ENCODE measurements at places on chromosomes 4 and X.

DNA sequence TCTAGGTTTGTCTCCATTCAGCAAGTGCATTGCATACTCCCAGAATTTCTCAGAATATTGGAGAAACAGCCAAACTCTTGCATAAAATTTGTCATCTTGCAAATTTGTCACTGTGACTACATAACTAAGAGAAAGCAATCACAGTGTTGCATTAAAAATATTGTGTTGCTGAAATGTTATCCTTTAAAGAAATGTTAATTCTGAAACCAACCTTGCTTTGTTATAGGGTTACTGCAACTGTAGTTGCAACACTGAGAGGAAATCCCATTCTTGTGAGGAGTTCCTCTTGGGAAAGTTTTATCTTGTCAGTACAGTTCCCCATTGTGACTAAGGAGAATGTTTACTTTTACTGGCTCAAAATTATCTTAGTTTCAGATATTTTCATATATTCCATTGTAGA, 20.9 kb downstream of the CYBB start:
- no peak for DNase-seq

- peak; percentile 70 for DNase-seq
Measured at GRCh38 chrX:131677655-131678628, 134.1 kb downstream of the OR13H1 start.

- no peak for DNase-seq
Measured at GRCh38 chr4:75432683-75433082, 81.5 kb downstream of the RCHY1 start.

DNA sequence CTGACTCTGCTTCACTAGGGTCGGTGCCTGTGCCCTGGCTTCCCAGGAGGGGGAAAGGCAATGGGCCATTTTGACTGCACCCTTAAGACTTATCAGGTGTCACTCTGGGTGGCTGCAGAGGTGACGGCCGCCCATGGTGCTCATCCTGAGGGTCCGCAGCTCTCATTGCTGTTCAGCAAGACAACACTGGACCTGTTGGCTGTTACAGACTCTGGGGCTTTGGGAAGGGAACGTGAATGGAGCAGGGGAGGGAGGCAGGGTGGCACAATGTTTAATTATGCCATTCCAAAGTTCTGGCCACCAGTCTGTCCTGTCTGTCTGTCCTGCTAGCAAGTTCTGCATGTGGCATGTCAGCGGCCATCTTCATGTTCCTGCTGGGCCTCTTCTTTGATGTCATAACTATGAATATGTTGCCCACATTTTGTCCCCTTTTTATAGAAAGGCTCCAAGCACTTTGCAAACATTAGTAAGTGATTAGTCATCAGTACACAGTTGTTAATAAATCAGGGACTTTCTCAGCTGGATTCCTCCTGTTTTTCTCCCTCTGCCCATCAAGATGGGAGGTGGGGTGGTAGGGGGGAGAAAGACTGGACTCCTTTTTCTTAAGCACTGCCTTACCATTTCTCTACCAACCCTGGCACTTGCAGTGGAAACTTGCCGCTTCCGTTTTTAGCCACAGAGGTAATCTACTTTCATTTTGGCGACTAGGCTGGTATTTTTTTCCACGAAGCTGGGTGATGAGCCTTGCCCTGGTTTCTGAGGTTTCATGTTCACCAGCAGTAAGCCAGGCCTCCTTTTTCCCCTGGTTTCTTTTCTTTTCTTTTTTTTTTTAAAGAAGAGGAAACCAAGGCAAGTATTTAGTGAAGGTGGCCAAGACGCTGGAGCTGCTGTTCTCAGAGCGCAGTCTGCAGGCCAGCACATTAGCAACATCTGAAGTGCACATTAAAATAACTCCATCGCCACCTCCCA, 88.6 kb upstream of the TRIM2 start:
- DNase-seq: peak; percentile 73

DNA sequence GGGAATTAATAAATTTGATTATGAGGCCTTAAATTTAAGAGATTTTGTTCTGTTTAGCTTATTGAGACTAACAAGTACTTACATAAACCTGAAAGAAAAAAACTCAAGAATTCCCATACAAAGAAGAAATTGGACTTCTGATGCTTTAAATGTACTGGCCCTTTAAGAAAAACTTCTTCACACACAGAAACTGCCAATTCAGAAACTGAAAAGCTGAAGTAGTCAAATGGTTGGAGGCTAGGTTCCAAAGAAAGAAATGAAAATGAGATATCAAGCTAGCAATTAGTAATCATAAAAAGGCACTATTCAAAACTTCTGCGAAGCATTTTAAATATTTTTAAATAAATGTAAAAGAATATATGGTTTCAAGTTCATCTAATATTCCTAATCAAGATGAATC, 151.3 kb downstream of the THOC2 start:
- DNase-seq: no peak

DNA sequence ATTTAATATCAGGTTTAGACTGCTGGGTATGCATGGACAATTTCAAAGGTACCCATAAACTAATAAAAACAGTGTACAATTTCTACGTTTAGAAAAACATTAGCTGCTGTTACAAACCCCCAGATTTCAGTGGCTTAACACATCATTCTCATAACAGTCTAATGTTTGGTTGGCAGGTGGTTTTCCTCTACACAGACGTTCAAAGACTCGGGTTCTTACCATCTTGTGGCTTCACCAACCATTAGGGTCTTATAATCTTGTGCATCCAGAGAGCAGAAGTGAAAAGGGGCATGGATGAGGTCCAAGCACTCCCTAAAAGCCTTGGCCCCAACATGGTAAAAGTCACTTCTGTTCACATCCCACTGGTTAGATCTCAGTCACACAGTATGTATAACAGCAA, 71.6 kb downstream of the SH3RF1 start:
- DNase-seq: no peak

DNA sequence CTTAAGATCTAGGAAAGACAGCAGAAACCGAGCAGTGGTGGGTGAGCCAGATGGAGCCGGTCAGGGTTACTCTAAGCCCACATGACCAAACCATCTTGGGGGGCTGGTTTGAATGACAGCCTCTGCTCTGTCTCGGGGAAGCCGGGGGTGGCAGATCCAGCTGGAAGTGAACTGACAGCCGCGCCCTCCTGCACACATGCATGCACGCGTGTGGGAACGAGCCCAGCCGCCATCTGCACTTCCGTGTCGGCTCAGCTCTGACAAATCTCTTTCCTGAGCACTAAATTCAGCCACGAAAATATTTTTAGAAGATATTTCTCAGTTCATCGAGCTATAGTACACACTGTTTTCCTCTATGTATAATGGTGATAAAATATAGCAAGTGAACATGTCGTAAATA, 115.5 kb downstream of the DCTD start:
- DNase-seq: no peak

- DNase-seq: no peak
Measured at GRCh38 chrX:42189576-42189975, 266.2 kb upstream of the CASK start.

GRCh38 chrX:154548028-154548316, 552 bp downstream of the IKBKG start:
- no peak for DNase-seq

GRCh38 chr4:62006108-62006507, 806.0 kb downstream of the ADGRL3 start:
- no peak for DNase-seq

- no peak for DNase-seq
Measured at GRCh38 chr4:152806501-152807125, 26.9 kb downstream of the ARFIP1 start.

GRCh38 chr4:153016592-153016991, 80.5 kb downstream of the FHDC1 start:
- no peak for DNase-seq

GRCh38 chr4:7845493-7846128, 94.0 kb downstream of the AFAP1 start:
- DNase-seq: no peak

DNA sequence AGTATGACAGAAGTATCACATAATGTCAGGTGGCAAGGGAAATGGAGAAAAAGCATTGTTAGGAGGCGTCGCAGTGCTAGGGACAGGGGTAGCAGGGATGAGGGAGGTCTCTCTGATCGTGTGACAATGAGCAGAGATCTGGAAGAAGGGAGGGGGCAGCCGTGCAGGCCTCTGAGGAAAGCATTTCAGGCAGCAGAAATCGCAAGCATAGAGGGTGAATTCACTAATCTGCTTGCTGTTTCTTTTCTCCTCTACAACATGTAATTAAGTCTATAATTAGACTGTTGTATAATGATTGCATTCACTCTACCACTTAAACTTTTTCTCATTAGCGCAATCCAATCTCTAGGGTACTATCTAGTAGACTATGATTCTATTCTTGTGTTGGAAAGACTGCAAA, 9.1 kb downstream of the CYP4V2 start:
- no peak for DNase-seq

- DNase-seq: no peak
Measured at GRCh38 chrX:39856472-39857121, 241.2 kb downstream of the BCOR start.

GRCh38 chr4:148065075-148065474, 333.2 kb downstream of the ARHGAP10 start:
- DNase-seq: no peak

- no peak for DNase-seq
Measured at GRCh38 chr4:740011-740410, 34.4 kb downstream of the PCGF3 start.

GRCh38 chr4:78581618-78582017, 30.0 kb downstream of the ANXA3 start:
- no peak for DNase-seq

GRCh38 chrX:85026170-85026569, 22.5 kb downstream of the APOOL start:
- DNase-seq: no peak

GRCh38 chr4:158020734-158021346, 152.0 kb downstream of the GASK1B start:
- DNase-seq: no peak

- no peak for DNase-seq
Measured at GRCh38 chrX:111928456-111928855, 52.5 kb downstream of the TRPC5OS start.

DNA sequence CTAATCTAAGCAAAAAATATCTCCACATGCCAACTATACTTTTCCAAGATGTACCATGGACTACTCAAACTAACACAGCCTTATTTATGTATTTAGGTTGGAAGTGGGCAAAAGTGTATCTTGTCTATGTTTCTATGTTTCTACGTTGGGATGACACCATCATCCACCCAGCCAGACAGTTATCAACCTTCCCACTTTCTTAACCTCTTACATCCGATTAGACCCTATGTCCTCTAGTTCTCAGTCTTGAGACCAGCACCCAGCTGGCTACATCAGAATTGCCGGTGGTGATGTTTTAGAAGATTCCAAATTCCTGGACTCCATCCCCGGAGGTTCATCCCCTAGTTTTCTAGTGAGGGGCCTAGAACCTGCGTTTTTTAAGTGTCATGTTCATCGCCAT, 1.0 kb upstream of the AASDH start:
- no peak for DNase-seq

DNA sequence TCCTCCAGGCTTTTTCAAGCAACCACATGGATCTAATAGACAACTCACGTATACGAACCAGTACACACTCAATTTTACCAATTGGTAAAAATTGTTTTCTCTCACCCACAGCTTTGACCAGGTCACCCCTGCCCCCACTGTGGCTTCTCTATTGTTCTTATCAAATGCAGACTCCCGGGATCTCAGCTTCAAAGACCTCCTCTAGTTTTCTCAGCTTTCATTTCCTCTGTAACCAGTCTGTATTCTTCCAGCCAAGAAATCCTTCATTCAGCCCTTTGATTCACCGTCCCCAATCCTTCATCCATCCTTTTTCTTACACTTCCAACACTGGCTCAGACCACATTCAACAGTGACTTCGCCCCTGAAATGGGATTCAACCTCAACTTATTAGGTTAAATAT, 120.7 kb downstream of the CORIN start:
- no peak for DNase-seq

GRCh38 chr4:79852305-79852730, 220.7 kb downstream of the ANTXR2 start:
- no peak for DNase-seq

- DNase-seq: no peak
Measured at GRCh38 chrX:46256875-46257274, 288.3 kb downstream of the ZNF674 start.

DNA sequence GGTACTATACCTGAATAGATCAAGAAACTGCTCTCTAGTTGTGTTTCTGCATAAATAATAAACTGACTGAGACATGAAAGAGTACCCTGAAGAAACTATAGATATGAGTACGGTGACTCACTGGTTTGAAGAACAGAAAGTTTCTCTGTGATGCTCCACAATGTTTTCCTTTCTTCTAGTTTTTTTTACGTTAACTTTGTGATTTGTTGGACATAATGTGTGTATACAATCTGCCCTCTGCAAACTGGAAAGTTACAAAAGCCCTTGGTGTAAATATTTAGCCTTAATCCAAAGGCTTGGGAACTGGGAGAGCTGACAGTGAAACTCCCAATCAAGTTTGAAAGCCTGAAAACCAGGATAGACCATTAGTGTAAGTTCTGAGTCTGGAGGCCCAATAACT, 31.6 kb upstream of the PAPSS1 start:
- no peak for DNase-seq

GRCh38 chr4:142194905-142195304, 558.5 kb downstream of the IL15 start:
- no peak for DNase-seq

DNA sequence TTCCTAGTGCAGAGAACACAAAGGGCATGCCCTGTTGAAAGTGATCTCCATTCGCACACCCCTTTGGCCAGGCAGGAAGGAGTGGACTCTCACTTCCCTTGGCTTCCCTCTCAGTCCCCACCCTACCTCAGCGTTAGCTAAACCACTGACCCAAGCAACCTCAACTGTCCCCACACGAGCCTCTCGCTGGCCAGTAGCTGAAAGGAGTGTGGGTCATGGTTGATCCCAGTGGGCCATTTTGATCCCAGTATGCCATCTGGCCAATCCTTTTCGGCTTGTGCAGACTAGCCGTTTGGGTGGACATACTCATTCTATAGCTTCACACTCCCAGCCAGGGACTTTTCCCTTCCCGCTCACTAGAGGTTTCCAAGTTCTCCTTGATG, 24.4 kb upstream of the BCORL1 start:
- DNase-seq: no peak

DNA sequence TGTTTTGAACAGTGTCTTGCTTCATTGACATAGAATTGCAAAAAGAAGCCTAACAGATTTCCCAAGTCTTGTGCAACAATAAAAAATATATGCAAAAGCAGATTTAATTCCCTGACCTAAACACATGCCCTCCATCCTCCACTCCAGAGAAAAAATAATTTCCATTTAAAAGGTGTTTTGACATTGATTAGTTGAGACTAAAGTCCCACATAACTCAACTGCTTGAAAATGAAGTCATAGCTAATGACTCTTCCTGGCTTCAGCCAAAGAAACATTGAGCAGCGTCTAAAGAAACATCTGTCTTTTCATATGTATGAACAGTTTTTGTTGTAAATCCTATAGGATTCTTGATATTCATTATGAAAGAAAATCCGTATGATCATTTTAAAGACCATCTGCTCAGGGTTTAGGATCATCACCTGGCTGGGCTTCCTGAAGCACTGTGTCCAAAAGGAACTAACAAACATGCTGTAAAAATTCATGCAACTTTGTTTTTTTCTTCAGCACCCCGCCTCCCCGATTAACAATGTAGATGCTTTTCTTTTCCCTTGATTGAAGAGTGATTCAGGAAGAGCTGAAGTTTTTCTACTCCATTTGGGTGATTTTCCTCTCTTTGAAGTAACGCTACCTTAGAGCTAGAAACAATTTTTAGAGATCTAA, 273.4 kb downstream of the HS3ST1 start:
- no peak for DNase-seq

GRCh38 chr4:108991551-108992328, 228.9 kb upstream of the ETNPPL start:
- DNase-seq: no peak
